T-helper 17 cell (primary cell): ENCODE measurements at places on chromosomes 12 and 14.

GRCh38 chr14:97095269-97095668 lies 298.1 kb downstream of the VRK1 start:
- DNase-seq, result no peak

DNA sequence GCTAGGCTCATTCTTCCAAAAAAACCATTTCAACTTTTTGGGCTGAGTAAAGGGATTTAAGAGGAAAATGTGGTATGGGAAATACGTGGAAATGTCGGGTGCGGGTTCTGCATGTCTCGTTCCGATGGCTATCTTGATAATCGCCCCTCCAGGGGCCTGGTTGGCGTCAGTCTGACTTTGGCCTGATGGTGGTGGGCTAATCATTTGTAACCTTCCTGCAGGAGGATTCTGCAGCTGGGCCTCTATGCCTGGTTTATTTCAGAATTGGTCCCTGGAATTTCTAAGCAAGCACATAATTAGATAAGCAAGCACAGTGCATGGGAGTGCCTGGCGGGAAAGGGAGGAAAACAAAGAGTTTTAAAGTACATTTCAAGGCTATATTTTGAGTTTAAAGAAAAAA lies 14.8 kb upstream of the SLC4A8 start:
- DNase-seq, result no peak

DNA sequence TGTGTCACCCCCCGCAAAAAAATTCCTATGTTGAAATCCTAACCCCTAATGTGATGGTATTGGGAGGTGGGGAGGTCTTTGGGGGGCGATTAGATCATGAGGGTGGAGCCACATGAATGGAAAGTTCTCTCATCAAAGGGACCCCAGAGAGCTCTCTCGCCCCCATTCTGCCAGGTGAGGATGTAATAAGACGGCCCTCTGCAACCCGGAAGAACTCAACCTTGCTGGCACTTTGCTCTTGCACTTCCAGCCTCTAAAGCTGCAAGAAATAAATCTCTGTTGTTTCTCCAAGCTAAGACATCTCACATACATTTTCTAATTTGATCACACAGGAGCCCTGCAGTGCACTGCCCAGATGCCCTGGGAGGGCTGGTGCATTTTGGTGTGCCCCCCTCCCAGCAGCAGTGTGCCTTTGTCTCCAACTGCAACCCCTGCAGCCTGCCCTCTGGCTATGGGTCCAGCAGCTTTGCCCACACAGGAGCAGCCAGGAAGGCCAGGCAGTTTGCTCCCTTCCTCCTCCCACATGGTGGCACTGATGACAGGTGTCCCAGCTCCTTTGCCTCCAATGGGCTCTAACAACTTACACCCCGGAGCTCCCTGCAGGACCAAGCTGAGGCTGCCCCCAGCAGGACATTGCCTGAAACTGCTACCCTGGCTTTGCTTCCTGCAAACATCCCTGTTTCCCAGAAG lies 59.3 kb downstream of the C14orf132 start:
- DNase-seq, result no peak

- DNase-seq, result no peak
Measured at GRCh38 chr12:65822732-65823512, 1.4 kb upstream of the HMGA2 start.

GRCh38 chr14:76067536-76067935 lies 82.0 kb downstream of the IFT43 start:
- no peak for DNase-seq

DNA sequence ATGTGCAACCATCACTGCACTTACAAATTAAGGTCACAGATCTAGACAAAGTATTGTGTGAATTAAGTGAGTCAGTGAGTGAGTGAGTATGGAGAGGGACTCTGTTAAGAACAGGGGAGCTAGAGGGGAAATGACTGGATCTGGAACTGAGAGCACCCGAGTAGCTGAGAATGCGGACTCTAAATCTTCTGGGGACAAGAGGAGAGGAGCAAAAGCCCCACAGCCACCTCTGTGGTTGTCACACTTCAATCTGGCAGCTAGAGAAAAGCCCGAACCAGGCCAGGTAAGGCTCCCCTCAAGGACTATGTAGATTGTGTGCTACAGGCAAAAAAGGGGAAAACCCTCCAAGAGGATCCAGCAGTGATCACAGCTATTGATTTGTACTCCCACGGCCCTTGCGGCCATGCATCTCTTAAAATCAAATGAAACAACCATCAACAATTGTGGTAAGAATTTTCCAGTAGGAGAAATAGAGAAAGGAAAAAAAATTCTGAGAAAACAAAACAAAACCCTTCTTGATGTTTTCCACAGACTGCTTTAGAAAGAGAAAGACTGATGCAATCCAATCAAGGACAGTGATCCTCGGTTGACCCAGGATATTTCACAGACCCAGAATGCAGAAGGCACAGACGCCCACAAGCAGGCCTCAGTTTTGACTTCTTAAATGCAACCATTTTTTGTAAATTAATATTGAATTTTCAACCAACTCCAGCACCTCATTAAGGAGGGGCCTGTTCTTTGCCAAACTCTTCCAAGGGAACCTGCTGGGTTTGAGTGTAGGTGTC lies 109.6 kb downstream of the SLC38A6 start:
- no peak for DNase-seq

DNA sequence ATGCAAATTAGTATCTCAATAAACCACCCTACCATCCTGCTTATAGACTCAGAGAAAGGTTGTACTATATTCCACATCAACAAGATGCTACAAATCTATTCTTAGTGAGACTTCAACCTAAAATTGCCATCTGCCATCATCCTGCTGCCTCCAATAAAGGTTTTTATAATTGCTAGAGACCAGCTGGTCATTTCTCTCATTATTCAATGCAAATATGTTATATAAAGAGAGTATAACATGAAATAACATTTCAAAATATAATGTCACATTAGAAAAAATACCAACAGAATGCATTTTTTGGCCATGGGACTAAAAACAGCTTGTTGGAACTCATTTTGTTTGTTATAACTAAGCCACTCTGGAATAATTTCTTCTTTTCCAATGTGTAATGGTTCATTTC lies 247.3 kb downstream of the LRIG3 start:
- no peak for DNase-seq

DNA sequence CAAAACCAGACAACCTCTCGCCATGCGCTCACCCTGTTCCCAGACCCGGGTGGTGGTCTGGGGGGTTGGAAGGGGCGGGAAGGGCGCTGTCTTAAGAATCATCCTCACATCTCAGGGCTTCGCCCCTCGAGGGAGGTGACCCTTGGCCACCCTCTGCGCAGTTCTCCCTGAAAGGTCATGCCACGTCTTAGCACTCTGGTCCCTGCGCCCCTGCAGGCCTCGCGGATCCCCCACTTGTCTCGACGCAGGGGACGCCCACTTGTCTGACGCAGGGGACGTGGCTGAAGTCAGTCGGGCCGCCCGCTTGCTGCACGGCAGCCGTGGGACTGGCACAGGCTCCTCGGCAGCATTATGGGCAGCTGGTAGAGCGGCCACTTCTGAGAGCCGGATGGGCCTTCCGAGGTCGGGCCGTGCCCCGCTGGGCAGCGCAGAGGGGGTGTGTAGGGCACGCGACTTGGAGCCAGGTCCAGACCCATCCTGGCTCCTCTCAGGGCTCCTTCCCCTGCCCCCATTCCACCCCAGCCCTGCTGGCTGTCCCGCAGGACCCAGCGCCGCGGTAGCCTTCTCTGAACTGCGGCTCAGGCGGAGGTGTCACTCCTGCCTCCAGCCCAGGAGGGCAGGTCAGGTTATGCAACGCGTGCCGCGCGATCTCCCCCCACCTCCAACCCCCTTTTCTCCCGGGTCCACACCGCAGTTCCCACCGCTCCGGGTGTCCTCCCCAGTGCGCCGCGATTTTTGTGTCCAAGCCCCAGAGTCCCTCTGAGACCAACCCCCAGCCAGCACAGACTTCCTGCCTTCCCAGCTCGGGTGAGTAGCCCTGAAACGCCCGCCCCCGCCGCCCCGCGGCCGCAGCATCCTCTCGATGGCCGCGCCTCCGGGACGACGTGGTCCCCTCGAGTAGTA lies 40.9 kb upstream of the CAPRIN2 start:
- DNase-seq, result peak; percentile 13

GRCh38 chr14:46058964-46059563 lies 592.5 kb downstream of the RPL10L start:
- DNase-seq, result no peak

GRCh38 chr12:52984136-52984535 lies 22.1 kb upstream of the EIF4B start:
- no peak for DNase-seq
